ENCODE measurements at places on chromosomes 12 and 14.

DNA sequence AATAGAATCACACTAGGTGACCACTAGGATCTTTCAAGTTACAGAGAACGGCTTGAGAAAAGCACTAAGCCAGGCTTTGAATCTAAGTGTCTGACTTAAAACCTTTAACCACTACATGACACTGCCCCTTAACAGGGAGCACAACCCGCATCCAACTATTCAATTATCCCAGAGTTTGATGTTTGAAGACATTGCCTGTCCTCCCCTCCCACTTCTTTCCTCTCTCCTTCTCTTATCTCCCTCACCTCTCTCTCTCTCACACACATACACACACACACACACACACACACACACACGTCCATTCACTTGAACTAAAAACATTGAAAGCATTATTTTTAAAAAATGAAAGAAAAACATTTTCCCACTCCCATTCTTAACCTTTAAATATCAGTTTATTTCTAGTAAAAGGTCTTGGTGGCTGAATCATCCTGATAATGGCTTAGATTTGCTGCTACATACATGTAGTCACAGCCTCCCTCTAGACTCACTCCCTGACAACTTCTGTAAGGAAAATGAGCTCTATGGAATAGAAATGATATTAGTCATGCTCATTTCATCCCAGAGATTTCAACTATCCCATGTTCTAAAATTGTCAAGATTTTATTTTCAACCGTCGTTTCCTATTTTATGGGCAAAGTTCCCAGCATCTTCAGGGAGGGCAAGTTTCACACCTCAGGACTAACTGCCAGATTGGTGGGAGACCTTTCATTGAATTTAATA, 53.5 kb upstream of the RAP1B start:
- DNase-seq, result no peak

GRCh38 chr12:22712083-22712482, 87.1 kb downstream of the ETNK1 start:
- DNase-seq, result no peak

GRCh38 chr12:27823038-27823437, 43.0 kb upstream of the MANSC4 start:
- no peak for DNase-seq

DNA sequence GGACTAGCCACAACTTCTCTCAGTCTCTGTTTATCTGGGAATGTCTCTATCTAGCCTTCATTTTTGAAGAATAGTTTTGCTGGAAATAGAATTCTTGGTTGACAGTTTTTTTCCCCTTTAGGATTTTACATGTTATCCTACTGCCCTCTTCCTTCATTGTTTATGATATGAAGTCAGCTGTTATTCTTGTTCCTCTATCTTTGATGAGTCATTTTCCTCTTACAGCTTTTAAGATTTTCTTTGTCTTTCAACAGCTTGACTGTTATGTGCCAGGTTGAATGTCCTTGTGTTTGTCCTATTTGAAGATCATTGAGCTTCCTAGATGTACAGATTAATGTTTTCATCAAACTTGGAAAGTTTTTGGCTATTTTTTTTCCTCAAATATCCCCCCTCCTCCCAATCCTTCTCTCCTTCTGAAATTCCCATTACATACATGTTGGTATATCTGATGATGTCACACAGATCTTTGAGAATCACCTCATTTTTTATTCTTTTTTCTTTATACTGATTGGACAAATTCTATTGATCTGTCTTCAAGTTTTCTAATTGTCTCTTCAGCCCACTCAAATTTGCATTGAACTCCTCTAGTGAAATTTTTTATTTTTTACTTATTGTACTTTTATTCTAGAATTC, 4.5 kb upstream of the GOLGA5 start:
- no peak for DNase-seq

GRCh38 chr12:10368206-10369171, 21.4 kb downstream of the KLRK1 start:
- no peak for DNase-seq

DNA sequence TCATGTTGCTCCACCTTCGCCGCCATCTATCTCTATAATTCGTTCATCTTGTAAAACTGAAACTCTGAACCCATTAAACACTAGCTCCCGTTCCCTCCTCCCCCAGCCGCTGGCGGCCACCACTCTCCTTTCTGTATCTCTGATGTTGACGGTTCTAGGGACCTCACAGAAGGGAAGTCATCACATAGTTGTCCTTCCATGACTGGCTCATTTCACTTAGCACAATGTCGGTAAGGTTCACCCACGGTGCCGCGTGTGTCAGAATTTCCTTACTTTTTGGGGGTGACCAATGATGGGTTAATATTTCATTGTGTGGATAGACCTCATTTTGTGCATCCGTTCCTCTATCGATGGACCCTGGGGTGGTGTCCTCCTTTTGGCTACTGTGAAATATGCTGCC, 2.0 kb upstream of the CACNA2D4 start:
- no peak for DNase-seq

- no peak for DNase-seq
Measured at GRCh38 chr14:65268594-65268993, 143.9 kb upstream of the FUT8 start.

DNA sequence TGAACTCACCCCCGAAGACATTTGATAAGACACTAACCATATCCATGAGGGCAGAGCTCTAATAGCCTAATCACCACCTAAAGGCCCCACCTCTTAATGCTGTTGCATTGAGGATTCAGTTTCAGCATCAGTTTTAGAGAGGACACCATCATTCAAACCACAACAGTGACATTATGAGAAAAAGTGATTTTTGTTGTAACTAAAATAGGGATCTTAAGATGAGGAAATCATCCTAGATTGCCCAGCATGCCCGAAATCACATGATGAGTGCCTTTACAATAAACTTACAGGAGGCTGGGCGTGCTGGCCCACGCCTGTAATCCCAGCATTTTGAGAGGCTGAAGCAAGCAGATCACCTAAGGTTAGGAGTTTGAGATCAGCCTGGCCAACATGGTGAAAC, 9.7 kb upstream of the GLT1D1 start:
- DNase-seq, result no peak

- no peak for DNase-seq
Measured at GRCh38 chr14:56153267-56153666, 35.1 kb downstream of the PELI2 start.

DNA sequence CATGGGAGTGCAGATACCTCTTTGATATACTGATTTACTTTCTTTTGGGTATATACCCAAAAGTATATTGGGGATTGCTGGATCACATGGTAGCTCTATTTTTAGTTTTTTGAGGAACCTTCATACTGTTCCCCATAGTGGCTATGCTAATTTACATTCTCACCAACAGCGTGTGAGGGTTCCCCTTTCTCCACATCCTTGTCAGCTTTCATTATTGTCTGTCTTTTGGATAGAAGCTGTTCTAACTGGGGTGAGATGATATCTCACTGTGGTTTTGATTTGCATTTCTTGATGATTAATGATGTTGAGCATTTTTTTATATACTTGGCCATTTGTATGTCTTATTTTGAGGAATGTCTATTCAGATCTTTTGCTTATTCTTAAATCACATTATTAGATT, 44.1 kb upstream of the JDP2 start:
- DNase-seq, result no peak

DNA sequence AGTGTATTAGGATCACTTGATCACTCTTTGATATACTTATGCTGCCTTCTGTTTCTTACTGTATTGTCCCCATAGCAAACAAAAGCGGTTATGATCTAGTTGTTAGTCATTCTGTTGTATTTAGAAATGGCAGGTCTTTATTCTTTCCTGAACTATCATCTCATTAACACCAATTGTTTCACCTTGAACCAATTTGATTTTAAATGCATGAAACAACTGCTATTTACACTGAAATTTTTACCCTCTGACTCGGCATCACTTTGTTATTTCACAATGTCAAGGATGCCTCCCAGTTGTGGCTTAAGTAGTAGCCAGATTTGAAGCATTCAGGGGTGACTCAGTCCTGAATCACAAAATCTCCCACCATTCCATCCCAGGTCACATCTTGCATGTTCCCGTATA, 303.5 kb downstream of the EGLN3 start:
- DNase-seq, result no peak

- no peak for DNase-seq
Measured at GRCh38 chr12:127516467-127516866, 750.5 kb upstream of the TMEM132C start.

DNA sequence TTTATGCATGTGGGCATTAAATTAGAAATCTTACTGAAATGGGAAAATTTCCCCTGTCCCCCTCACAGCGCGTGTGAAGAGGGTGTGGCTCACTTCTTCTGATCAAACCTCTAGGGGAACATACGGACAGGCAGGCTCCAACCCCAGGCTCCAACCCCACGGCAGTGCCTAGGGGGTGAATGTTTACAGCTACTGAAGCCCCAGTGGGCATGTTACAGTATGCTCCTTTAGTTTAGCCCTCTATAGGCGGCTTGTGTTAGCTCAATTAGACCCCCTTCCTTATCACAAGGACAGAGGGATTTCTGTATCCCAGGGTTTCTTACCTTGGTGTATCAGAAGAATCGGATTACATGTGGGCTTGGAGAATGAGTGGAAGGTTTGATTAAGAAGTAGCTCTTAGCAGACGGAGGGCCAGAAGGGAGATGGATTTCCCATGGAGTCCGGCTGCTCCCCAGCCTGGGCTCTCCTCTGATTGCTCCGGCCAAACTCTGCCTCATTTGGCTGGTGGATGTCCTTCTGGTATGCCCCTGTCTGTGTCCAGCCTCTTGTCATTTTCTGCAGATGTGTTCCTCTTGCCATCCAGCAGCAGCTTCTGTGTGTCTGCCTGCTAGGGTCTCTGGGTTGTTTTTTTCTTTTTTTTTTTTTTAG, 223.7 kb downstream of the TMTC2 start:
- no peak for DNase-seq

DNA sequence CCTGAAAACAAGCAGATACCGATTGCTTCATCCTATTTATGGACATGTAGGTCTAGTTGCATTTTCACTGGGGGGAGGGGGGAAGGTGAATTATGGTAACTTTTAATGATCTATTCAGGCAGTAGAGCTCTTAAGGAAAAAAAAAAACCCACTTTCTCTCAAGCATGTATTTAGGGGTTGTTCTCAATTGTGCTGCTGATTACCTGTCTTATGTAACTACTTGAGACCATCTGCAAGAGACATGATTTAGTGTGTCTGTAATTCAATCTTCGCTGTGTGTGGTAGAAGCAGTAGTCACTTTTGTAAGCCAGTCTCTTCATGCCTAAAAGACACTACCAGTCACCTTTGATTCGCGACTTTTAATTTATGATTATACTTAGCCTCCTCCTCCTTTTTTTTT, 8.9 kb downstream of the CALM1 start:
- DNase-seq, result no peak

GRCh38 chr12:106220536-106220935, 27.3 kb downstream of the CKAP4 start:
- no peak for DNase-seq

- DNase-seq, result no peak
Measured at GRCh38 chr12:3896356-3896755, 23.2 kb upstream of the PARP11 start.

GRCh38 chr12:27163048-27163715, 80.8 kb upstream of the C12orf71 start:
- DNase-seq, result no peak

GRCh38 chr12:84767079-84767478, 145.5 kb downstream of the SLC6A15 start:
- DNase-seq, result no peak

GRCh38 chr12:93098077-93098476, 169.0 kb upstream of the EEA1 start:
- DNase-seq, result peak; percentile 43

DNA sequence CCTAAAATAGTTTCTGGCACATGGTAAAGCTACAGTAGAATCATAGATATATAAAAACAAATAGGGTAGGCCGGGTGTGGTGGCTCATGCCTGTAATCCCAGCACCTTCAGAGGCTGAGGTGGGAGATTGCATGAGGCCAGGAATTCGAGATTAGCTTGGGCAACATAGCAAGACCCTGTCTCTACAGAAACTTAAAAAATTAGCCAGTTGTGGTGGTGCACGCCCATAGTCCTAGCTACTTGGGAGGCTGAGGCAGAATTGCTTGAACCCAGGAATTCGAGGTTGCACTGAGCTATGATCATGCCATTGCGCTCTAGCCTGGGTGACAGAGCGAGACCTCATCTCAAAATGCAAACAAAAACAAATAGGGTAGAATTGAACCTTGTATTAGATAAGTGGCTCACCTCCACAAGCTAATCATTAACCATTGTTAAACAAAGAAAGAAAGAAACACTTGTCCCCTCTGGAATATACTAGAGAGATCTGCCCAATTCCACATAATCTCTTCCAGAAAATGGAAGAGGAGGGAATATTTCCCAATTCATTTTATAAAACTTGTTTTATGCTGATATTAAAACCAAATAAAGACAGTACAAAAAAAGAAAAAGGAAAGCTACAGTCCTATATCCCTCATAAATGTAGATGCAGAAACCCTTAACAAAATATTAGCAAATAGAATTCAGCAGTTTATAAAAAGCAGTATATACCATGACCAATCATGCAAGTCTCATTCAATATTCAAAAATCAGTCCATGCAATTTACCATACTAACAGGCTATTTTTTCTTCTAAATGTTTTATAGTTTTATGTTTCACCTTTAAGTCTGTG, 22.7 kb upstream of the DHRS2 start:
- no peak for DNase-seq

DNA sequence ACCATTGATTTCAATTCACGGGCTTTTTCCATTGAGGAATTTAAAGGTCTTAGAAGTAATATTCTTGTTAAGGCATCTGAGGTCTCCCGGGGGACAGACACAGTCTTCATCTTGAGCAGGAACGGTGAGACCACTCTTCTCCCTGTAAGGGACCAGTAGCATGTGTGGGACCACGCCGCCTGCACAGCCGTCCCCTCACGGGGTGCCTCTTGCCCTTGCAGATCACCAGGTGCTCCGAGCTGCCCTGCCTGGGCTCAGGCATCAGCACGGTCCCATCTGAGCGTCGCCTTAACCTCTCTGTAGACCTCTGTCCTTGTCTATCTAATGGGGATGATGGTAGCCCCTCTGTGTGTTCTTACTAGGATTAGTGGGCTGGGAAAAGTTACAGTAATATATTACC, 74.1 kb downstream of the PPP2R5C start:
- DNase-seq, result no peak

GRCh38 chr14:93906341-93907329, 20.5 kb upstream of the FAM181A start:
- DNase-seq, result peak; percentile 47

DNA sequence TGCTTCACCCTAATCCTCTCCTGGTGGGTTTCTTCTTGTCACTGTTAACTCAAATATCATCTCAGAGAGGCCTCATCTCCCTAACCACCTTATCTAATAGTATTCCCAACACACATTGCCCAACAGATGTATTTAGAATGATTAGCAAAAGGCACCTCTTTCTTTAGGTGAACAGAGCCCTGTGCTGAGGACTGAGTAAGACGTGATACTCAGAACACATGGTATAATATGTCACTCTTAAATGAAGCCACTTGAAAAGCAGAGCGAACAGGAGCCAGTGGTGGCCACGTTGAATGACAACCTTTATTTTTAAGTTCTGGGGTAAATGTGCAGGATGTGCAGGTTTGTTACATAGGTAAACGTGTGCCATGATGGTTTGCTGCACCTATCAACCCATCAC, 1.5 kb upstream of the KSR2 start:
- no peak for DNase-seq
